CD4-positive, alpha-beta memory T cell (primary cell): ENCODE measurements at places on chromosomes 1 and 21. TPM values are rescaled to one million over a fixed set of nuclear protein-coding genes. Genes with fewer than 3 reads are reported as not detected.

Gene SPRR1A
- not detected for total RNA-seq

Gene OR4F16
- total RNA-seq = not detected

Gene SELENOF
- 151 TPM for total RNA-seq

DNA sequence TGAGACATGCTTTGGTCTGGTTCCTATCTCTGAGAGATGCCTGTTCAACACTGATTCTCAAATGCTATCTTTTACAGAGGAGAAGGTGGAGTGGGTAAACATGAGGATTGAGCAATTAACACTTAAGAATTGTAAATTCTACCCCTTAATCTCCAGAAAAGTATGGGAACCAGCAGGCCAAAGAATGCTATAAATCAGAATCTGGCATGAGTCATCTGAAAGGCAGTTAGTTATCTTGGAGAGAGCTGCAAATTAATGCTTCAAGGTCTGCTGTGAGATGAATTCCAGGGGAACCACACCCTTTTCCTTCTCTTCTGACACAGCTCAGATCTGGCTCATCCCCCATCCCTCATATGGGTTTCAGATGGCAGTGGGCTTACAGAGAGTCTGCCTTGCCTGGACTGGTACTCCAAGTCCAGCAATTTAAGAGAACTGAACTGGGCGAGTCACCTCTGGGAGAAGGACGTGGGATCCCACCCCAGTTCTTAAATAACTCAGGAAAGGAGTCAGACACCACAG, 5.2 kb downstream of the S100A10 start:
- no peaks in the 10 kb centered on the region for H3K27me3 ChIP-seq
- no peak for DNase-seq
- H3K4me1 ChIP-seq = peaks cover 84% of the 10 kb centered on the region
- peaks cover 29% of the 10 kb centered on the region for H3K36me3 ChIP-seq
- no peak overlapping the region for H3K4me3 ChIP-seq

GRCh38 chr1:37691497-37692077, 729 bp upstream of the CDCA8 start:
- no peaks in the 10 kb centered on the region for H3K27me3 ChIP-seq
- H3K27ac ChIP-seq = peak overlapping the region; percentile 67
- H3K4me1 ChIP-seq = peaks cover 32% of the 10 kb centered on the region
- peak overlapping the region; percentile 85 for H3K4me3 ChIP-seq

- H3K36me3 ChIP-seq = peaks cover 65% of the 10 kb centered on the region
- no peak overlapping the region for H3K27ac ChIP-seq
- H3K4me1 ChIP-seq = peaks cover 9% of the 10 kb centered on the region
- no peaks in the 10 kb centered on the region for H3K27me3 ChIP-seq
- no peak for DNase-seq
Observed at GRCh38 chr1:40986328-40986783, 6.9 kb downstream of the CTPS1 start.
